ENCODE measurements at places on chromosomes 2 and 18.

GRCh38 chr2:15076668-15077067, 444.2 kb downstream of the LRATD1 start:
- DNase-seq: no peak

GRCh38 chr2:138020432-138020831, 56.2 kb downstream of the HNMT start:
- no peak for DNase-seq

DNA sequence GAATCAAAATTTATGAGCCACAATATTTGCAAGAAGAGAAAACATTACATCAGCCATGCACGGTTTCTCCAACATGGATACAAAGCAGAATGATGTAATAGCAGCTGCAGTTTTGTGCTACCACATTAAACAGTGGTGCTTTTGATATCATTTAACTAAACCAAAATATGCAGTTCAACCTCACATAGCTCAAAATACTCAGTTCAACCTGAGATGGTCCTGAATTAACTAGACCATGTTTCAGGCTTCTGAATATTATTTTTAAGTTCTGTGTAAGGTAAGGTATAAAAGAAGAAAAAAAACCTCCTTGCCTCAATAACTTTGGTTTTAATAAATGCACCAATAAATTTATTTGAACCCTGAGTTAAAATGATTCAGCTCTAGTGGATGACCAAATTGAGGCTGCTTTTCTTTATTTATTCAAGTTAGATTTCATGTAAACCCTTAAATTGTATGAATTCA, 18.8 kb upstream of the TSPYL6 start:
- DNase-seq: no peak

DNA sequence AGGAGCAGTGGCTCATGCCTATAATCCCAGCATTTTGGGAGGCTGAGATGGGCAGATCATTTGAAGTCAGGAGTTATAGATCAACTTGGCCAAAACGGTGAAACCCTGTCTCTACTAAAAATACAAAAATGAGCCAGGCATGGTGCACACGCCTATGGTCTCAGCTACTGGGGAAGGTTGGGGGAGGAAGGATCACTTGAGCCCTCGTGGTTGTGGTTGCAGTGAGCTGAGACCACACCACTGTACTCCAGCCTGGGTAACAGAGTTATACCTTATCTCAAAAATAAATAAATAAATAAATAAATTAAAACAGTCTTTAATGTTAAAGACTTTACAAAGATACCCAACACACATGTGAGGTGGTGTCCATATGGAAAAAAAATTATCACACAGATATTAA, 134.0 kb downstream of the C2orf74 start:
- no peak for DNase-seq

DNA sequence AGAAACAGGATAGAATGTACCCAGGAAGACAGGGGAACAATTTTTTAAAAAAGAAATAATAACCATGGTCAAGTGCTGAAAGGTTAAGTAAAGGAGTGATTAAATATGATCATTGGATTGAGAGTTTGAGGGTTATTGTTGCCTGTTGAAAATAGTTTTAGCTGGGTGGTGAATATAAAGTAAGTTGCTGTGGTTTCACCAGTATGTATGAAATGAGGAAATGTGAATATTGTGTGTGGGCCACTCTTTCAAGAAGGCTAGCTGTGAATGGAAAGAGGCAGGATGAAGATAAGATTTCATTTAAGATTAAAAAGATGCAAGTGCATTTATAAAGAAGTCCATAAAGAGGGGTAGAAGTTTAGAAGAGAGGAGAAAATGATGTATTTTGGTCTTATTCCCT, 53.8 kb downstream of the GULP1 start:
- no peak for DNase-seq

DNA sequence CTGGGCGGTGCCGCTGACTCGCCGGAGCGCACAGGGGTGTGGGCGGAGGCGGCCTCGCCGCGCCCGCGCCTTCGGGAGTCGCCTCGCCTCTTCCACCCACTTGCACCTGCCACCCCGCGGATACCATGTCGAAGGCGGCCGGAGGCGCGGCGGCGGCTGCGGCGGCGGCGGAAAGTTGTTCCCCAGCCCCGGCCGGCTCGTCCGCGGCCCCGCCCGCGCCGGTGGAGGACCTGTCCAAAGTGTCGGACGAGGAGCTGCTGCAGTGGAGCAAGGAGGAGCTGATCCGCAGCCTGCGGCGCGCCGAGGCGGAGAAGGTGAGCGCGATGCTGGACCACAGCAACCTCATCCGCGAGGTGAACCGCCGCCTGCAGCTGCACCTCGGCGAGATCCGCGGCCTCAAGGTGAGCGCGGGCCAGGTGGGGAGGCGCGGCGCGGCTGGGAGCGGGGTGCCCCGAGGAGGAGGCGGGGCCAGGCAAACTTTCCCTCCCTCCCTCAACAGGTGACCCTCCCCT, 766 bp downstream of the CCDC85A start:
- DNase-seq: no peak

DNA sequence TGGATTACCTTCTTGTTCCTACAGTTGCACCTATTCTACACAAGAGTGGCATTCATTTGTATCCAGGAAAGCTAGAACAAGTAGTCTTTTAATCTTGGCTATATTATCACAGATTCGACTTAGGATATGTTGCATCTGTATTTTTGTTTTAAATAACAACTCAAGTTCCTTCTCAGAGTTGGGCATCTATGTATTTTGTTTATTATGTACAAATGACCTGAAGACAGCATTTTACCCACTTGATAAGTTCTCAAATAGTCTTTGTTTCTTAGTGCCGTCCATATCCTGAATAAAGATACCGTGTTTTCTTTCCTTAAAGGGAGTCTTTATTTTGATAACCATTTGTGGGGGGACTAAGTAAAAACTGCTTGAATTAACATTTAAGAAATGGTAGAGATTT, 2.9 kb downstream of the ITPRID2 start:
- DNase-seq: no peak

- no peak for DNase-seq
These were observed 25.9 kb downstream of the GPR35 start for GRCh38 chr2:240651185-240651584.

DNA sequence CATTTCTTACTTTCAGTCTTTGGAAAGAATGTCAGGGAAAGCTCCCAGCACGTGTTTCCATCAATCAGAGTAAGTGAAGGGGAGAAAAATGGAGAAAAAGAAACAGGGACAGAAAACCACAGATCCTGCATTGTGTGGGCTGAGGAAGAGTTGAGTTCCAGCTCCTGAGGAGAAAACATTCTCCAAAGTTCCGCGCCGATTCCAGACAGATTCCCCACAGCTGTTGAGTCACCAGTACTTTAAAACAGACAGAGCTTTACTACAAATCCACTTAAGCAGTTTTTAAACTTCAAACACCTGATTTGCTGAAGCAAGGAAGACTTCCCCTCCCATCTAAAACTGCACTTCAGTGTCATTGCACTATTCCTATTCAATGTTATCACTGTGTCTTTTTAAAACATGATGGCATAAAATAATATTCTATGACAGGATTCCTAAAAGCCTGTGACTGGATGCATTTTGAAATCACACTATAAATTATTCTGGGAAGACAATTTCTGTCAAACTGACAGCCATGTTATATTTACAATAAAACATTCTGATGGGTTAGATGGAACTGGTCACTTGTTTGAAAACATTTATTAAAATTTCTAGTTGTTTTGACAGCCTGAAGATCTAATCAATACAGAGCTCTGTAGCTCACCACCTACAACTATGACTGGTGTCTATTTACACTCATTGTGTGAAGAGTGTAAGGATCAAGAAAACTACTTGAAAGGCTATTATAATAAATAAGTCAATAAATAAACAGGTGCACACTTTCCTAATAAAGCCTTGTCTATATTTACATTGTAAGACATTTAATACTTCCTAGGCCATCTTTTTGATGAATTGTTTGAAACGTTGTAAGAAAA, 40.9 kb downstream of the TCF4 start:
- DNase-seq: no peak
